Effector CD4-positive, alpha-beta T cell (primary cell): ENCODE measurements at places on chromosomes 7 and 10.

- DNase-seq: no peak
Observed at GRCh38 chr7:17910377-17910776, 29.9 kb downstream of the SNX13 start.

- no peak for DNase-seq
Observed at GRCh38 chr7:15457990-15458955, 103.5 kb downstream of the AGMO start.

GRCh38 chr10:110959379-110960332 is 40.3 kb downstream of the SHOC2 start:
- DNase-seq: no peak

GRCh38 chr10:7186387-7187018 is 224.3 kb downstream of the SFMBT2 start:
- no peak for DNase-seq

DNA sequence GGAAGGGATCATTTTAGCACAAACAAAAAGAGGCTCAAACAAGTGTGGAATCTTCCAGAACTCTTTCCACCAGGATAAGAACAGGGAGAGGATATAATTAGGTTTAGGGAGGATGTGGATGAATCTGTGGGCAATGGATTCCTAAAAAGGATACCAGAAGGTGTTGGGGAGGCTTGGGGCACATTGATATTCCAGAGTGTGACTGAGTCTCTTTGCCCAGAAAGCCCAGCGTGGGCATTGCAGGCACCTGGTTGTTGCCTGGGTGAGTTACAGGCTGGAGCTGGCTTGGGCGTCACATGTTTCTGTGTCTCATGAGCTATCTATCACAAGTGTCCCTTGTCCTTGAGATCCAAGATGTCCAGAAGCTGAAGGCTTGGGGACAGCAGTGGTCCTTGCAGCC is 3.3 kb downstream of the COL26A1 start:
- DNase-seq: no peak

DNA sequence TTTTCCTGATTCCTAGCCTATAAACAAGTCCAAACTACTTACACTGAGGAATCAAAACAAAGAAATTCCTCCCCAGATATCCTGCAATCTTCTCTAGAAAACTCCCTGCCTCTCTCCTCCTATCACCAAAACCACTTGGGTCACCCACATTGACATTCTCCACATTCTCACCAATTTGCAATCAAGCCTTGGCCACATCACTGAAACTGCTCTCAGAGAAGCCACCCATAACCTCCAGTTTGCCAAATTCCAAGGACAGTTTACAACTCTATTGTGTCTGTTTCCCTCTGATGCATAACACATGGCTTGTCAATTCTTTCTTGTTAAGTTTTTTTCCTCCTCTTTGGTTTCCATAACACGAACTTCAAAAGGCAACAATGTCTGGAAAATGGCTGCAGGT is 233.5 kb downstream of the XPNPEP1 start:
- DNase-seq: no peak
